Osteoblast (primary cell): ENCODE measurements at places on chromosomes 1 and 21. TPM values are rescaled to one million over a fixed set of nuclear protein-coding genes. Genes with fewer than 3 reads are reported as not detected.

DNA sequence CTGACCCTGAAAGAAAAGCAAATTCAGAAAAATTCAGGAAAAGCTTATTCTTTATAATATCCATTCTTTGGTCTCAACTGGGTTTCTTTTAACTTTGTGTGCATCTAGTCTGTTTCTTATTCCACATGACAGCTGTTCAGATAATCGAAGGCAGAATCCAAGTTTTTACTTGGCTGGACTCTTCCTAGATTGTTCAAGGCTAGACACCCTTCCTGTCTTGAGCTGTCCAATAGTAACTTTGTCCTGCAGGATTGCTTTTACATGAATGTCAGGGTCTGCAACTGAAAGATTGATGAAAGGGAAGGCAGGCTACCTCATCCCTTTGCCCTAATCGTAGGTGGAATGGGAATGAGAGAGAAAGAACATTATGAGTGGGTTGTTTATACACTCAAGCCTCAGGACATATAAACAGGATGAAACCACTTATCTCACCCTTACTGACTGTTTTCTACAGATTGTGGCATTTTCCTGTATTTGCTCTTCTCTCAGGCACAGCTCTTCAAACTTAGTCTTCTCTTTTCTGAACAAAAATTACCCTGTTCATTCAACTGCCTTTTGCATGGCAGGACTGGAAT is 76.9 kb downstream of the LEPR start:
- H3K27ac ChIP-seq: no peak overlapping the region
- no peak overlapping the region for H3K4me3 ChIP-seq
- no peaks in the 10 kb centered on the region for H3K27me3 ChIP-seq
- no peak for DNase-seq
- H3K36me3 ChIP-seq: no peaks in the 10 kb centered on the region
- H3K4me1 ChIP-seq: no peaks in the 10 kb centered on the region

GRCh38 chr1:54715493-54716298 is at the start of gene TTC4:
Gene TTC4, plus strand, starts transcription at chr1:54715861. Its CDS starts 48 bp downstream, at chr1:54715909.
- peak within 1 kb of the TSS; percentile 99 for H3K4me3 ChIP-seq
- peaks cover 24% of the 10 kb centered on the region for H3K36me3 ChIP-seq
- H3K27me3 ChIP-seq: no peaks in the 10 kb centered on the region
- H3K27ac ChIP-seq: peak within 1 kb of the TSS; percentile 91

GRCh38 chr1:244368279-244368678 is 83.4 kb downstream of the ADSS2 start:
- H3K4me1 ChIP-seq: peaks cover 22% of the 10 kb centered on the region
- DNase-seq: peak; percentile 32
- no peaks in the 10 kb centered on the region for H3K36me3 ChIP-seq
- peak overlapping the region; percentile 76 for H3K27ac ChIP-seq
- no peak overlapping the region for H3K4me3 ChIP-seq
- H3K27me3 ChIP-seq: no peaks in the 10 kb centered on the region

GRCh38 chr21:41648591-41649031 is 118.2 kb downstream of the RIPK4 start:
- peaks cover 26% of the 10 kb centered on the region for H3K4me1 ChIP-seq
- DNase-seq: peak; percentile 92
- H3K27me3 ChIP-seq: no peaks in the 10 kb centered on the region
- H3K36me3 ChIP-seq: no peaks in the 10 kb centered on the region
- H3K4me3 ChIP-seq: no peak overlapping the region
- H3K27ac ChIP-seq: peak overlapping the region; percentile 41

- no peaks in the 10 kb centered on the region for H3K36me3 ChIP-seq
- H3K27me3 ChIP-seq: no peaks in the 10 kb centered on the region
- H3K4me1 ChIP-seq: no peaks in the 10 kb centered on the region
- no peak overlapping the region for H3K27ac ChIP-seq
- H3K4me3 ChIP-seq: no peak overlapping the region
- no peak for DNase-seq
Measured at GRCh38 chr1:30058970-30059369, 664.4 kb downstream of the MATN1 start.

- peak; percentile 94 for DNase-seq
- peak overlapping the region; percentile 34 for H3K4me3 ChIP-seq
- H3K27me3 ChIP-seq: no peaks in the 10 kb centered on the region
- no peak overlapping the region for H3K27ac ChIP-seq
- H3K4me1 ChIP-seq: peaks cover 12% of the 10 kb centered on the region
- H3K36me3 ChIP-seq: no peaks in the 10 kb centered on the region
Measured at GRCh38 chr21:36028127-36029069, 31.9 kb downstream of the SETD4 start.

GRCh38 chr21:15293240-15293639 is 228.4 kb upstream of the NRIP1 start:
- H3K36me3 ChIP-seq: no peaks in the 10 kb centered on the region
- H3K4me1 ChIP-seq: peaks cover 8% of the 10 kb centered on the region
- peak overlapping the region; percentile 17 for H3K27ac ChIP-seq
- no peak overlapping the region for H3K4me3 ChIP-seq
- no peaks in the 10 kb centered on the region for H3K27me3 ChIP-seq

DNA sequence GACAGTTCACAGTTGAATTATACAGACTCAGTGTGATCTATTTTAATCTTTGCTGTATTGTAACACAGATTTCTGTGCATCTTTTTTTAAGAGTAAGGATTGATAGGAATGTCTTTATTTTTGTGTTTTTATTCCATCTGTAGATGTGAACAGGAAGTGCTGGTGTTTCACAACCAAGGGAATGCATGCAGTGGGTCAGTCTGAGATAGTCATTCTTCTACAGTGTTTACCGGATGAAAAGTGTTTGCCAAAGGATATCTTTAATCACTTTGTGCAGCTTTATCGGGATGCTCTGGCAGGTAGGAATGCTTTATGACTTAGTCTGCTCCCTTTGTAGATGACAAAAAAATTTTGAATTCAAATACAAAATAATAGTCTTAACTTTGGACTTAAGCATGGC is 84.5 kb downstream of the CC2D1B start:
- no peaks in the 10 kb centered on the region for H3K27me3 ChIP-seq
- H3K4me1 ChIP-seq: no peaks in the 10 kb centered on the region
- no peak overlapping the region for H3K27ac ChIP-seq
- H3K4me3 ChIP-seq: no peak overlapping the region
- peaks cover 3% of the 10 kb centered on the region for H3K36me3 ChIP-seq

LENEP gene
- 0.88 TPM in 1 of 2 replicates, not detected in the other for total RNA-seq
